D721Med (cell line): ENCODE measurements at places on chromosomes 3 and 15.

- DNase-seq = peak; percentile 33
These were observed at the start of gene DIS3L for GRCh38 chr15:66293419-66294156. Gene DIS3L, plus strand, starts transcription at chr15:66293568. Its CDS starts 29 bp downstream, at chr15:66293597.

- DNase-seq = no peak
These were observed 8.6 kb upstream of the NR2F2 start for GRCh38 chr15:96321639-96322535.

GRCh38 chr3:2940062-2940461 is 170.1 kb downstream of the IL5RA start:
- DNase-seq = no peak

DNA sequence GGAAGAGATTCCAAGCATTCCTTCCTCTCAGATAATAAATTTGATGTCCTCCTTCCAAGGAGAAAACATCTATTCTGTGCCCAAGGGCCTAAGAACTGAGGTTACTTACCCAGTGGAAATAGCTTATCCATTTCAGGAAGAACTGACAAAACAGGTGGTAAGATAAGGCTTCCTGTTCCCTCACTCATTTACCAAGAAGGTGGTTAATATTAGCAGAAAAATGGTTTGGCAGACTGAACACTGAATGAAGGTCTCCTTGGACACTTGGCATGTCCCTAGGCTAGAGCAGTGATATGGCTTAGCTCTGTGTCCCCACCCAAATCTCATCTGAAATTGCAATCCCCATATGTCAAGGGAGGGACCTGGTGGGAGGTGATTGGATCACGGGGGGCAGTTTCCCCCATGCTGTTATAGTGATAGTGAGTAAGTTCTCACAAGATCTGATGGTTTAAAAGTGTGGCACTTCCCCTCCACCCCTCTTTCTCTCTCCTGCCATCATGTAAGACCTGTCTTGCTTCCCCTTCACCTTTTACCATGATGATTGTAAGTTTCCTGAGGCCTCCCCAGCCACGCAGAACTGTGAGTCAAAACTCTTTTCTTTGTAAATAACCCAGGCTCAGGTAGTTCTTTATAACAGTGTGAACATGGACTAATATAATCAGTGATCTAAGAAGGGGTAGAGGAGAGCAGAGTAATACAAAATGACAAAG is 127.4 kb downstream of the ST8SIA2 start:
- DNase-seq = no peak

DNA sequence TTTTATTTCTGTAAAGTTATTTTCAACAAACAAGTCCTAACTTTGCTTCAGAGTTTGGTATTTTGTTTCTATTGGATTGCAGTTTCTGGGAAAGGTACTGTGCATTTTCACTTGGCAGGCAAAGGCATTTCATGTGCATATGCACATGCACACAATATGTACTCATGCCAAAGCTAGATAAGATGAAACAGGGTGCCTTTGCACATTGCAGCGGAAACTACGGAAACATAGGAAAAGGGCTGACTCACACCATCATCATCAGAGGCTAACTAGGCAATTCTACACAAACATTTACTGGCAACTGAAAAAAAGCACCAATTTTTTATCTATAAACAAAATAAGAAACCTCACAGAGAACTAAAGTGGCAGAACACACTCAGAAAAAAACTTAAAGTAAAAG is 550.6 kb upstream of the NECTIN3 start:
- no peak for DNase-seq

DNA sequence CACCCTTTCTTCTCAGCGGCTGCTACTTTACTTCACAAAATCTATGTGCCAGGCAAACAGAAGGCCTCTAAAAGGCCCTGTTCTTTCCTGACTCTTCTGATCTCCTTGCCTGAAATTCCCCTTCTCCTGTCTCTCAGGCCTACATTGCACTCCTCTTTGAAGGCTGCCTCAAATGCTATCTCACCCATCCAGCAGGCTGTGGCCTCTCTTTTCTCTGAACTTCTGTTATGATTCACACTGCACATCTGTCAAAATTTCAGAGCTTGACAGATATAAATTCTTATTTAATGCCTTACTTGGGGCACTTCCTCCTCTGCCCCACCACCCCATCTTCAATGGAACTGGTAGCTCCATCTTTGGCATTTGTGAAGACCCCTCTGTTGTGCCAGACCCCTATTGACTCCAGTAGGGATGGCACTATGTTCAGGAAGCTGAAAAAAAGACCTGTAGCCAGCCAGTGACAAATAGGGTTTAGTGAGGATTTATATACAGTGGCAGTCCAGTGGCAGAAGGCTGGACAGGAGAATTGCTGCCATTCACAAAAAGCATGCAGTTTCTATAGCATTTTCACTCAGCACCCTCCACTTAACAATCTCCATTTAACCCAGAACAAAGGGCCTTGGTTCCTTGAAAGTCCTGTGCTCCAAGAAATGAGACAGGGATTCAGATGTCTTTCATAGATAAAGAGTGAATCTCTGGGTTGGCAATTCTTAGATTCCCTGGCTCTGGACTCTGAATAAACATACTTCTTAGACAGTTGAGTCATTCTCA is 415.8 kb upstream of the GRM7 start:
- DNase-seq = no peak

GRCh38 chr15:34986326-34986725 is 1.8 kb downstream of the ZNF770 start:
- no peak for DNase-seq

- no peak for DNase-seq
These were observed 82.9 kb downstream of the IQSEC1 start for GRCh38 chr3:12990306-12990705.

DNA sequence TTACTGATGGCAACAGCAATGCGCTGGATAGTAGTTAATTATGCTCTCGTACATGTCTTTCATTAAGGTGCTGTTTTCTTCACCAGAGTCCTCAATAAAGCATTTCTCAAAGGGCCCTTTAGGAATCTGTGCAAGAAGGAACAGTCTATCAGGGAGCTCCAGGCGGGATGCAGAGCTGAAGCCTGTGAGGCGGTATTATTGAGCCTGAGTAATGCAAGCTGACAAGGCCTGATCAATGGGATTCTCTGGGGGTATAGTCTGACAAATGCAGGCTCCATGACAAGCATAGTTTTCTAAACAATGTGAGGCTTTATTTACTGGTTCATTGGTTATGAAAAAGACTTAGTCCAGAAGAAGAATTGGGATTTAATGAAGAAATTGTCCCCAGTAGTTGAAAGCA is 530.9 kb upstream of the CBLB start:
- DNase-seq = no peak

- DNase-seq = no peak
These were observed 1.1 kb downstream of the EHD4 start for GRCh38 chr15:41971089-41971894.

DNA sequence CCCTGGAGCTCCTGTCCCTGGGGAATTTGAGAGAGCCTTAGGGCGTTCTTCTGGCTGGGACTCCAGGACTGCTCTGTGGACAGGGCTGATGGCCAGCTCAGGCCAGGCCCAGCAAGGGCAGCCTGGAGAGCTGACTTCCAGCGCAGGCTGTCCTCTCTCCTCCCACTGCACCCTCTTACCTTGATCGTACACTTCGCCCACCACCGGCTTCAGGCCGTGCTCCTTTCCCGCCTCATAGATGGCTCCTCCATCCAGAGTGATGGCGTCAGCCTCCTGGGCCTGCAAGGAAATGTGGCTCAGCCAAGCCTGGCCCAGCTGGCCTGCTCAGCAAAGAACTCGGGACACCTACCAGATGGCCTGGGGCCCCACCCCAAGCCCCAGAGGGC is 3.1 kb downstream of the MELTF start:
- peak; percentile 7 for DNase-seq

- no peak for DNase-seq
These were observed 23.3 kb downstream of the ST3GAL6 start for GRCh38 chr3:98786364-98787006.

DNA sequence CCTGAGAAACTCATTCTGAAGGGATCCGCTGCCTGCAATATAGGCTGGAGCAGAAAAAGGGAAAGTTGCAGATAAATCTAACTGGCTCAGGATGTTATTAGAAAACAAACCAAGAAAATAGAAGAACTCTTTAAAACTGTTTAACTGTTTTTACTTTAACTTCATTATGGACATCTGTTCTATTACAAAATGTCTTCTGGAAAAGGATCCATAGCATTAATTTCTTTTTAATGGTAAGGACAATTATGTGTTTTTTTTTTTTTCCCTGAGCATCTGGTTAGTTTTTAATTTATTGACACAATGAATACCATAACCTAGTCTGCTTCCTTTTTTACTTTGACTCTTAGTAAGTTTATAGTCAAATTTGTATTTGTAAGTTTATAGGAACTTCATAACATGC is 239.5 kb downstream of the NAALADL2 start:
- DNase-seq = no peak

DNA sequence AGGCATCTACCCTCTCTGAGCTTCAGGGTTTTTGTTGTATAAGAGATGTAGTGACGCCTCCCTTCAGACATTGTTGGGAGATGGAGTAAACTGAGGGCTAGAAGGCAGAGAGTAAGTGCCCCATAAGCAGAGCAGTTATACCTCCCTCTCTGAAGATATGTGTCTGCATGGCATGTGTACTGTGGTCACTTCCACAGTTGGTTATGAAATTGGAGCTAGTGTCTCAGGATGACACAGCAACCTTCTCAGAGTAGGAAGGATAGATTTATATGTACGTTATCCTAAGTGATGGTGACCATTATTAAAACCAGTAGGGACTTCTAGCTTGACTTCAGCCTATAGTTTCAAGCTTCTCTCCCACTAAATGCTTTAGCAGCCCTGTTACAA is 17.9 kb downstream of the PXK start:
- DNase-seq = no peak

DNA sequence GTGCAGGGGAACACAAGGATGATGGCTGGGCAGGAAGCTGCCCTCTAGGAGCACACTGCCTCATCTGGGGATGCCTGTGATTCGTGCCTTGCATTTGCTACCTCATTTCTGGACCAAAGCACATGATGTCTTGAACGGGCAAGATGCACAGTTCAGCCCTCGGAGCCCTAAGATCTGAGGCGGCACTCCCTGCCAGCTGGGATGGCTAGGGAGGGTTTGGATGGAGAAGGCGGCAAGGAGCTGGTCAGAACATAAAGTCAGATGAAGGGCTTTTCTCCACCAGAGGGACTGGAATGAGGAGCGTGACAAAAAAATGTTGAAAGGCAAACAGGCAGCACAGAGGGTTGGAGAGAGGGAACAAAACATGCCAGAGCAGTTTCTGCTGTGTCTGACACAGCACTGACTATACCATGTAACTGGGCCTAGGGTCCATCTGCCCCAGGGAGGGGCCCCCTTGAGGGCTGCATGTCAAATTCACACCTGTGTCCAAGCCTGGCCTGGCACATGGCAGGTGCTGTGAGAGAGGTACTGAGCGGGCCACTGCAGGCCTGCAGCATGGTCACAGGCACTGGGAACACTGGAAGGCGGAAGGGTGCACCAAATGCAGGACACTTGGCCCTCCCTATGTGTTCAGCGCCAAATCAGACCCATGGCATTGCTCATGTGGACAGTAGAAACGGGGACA is 21.7 kb downstream of the TMEM43 start:
- DNase-seq = no peak

DNA sequence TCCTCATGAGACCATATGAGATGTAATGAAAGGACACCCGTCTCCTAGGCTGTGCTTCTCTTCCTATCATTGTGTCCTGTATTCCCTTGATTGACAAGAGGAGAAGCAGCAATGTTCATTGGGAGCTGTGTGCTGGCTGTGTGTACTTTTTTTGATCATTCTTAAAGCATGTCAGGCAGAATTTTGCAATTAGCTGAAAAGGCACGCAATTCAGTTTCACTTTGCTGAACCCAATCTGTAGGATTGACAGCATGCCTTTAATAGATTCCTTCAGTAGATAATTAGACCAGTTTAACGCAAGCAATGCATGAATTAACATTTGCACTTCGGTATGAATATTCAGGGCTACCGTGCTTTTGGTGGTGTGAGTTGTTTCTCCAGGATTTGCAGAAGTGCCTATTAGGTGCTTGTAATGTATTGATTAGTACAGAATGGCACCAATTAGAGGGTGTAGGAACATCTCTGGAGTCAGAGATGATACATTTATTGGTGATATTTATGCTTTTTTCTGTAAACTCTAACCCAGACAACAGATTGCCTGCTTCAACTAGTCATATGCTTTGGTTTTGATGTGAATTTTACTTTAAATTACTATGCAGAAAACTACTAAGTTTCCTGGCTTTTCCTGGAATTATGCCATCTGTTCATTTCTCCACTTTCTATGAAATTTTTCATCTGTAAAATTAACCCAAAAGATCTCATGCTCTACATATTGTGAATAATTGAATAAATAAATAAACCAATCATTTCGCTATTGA is 114.3 kb downstream of the NSUN3 start:
- no peak for DNase-seq

DNA sequence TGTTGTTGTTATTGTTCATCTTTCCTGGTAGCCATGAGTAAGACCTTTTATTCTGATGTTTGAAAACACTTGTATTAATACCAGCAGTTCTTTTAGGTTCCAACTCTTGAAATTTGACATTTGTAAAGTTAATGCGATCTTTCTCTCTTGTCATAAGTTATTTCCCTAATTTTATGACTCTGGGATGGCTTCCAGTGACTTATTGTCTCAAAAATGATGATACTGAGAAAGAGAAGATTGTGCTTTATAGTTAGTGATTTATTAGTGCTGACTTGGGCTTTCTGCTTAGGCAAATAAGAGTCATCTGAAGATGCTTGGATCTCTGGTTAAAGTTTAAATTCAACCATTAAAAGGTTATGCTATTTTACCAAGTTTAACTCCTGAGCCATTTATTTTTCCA is 715.2 kb downstream of the GRM7 start:
- no peak for DNase-seq

- DNase-seq = no peak
These were observed 11.0 kb upstream of the KNG1 start for GRCh38 chr3:186705882-186706780.

- DNase-seq = no peak
These were observed 29.2 kb upstream of the KIF23 start for GRCh38 chr15:69384626-69385598.

DNA sequence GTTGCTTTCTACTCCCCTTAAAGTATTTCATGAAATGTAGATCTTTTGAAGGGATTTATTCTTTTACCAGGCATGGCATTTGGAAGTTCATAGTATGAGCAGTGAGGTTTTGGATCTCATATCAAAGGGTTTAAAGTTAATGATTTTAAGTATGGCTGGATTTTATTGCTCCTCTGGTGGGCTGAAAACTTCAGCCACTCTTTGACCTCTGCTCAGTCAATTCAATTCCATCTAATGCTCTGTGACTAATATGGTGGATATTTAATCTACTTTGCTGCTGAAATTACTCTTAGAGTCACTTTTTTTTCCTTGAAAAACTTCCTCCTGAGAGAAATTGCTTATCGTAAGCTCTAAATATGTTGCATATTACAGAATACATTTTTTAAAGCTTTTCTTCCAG is 218.6 kb downstream of the NR2F2 start:
- DNase-seq = no peak

DNA sequence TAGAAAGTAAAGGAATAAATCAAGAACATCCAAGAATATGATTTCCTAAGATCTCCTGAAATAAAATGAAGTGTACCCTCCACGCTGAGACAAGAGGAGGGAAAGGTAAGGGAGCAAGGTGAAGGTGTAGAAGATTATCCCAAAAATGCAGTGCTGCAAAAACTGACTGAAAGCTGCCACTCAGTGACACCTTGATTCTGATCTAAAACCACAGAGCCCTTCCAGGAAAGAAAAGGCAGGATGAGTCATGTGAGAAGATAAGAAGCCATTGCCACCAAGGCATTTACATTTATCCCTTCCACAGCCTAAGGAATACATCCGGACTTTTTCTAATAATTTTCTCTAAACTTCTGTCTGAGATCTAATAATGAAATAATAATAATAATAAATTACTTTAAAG is 49.9 kb downstream of the IGSF11 start:
- no peak for DNase-seq
